GM18507 (cell line): ENCODE measurements at places on chromosomes 1 and 21.

DNA sequence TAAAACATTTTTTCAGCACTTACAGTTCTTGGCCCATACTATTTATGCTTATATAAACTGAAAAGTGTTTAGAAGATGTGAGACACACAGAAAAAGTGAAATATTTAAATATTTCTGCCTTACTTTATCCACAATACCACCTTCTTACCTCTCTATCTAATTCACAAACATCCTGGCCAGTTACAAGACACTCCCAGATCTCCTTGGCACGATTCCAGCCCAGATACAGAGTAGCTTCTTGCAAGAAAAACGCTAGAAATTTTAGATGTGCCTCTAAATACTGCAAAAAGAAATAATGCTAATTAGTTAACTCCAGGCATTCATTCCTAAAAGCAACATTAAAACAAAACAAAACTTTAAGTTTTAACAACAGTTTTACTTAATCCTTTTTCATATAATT, 68.4 kb downstream of the USP24 start:
- no peak for DNase-seq

- DNase-seq, result no peak
Observed at GRCh38 chr1:209926045-209926444, 12.0 kb upstream of the SYT14 start.

DNA sequence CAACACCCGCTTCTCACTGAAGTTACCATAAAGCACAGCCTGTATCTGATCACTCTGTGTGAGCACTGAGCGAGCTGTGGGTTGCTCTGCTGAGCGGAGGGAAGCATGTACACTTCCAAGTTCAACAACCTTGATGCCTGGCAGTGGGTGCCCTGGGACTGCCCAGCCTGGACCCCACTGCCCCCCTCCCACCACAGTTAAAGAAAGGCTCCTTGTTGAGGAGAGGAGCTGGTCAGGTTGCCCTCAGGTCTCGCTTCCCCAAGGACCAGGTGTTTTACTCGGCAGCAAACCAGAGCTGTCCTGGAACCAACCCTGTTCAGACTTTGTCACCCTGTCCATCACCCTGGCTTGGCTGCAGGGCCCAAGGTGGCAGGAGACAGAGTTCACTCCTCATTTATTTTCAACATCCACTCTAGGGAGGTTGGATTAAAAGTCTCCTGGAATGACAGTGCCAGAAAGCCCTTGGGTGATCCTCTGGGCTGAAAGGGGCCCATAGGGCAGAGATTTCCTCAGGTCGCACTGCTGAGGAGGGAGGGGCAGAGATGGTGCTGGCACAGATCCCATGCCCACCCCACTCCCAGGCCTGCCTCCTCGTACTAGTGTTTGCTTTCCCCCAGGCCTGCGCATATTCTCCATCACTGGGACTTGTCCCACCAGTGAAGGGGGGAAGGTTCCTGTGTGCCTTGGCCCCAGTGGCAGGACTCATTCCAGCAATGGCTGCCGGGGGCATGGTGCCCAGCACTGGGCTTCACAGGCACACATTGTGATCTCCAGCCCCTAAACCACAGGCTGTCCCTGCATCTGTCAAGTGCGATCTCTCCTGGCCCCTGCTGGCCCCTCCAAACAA, 101.7 kb downstream of the TRABD2B start:
- DNase-seq, result no peak

DNA sequence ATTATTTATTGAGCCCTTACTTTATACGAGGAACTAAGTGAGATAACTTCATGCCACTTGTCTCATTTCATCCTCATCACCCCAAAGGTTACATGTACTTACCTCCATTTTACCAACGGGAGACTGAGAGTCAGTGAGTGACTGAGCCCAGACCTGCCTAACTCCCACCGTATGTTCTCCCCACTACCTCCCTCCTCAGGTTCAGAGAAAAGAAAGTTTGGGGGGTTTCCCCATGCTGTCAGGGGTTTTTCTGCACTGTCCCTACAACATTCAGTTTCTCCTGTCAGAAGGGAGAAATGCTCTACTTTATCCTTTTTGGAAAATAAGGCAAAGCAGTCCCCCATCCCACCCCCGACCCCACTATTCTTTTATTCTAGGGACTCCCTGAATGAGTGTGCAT, 32.9 kb downstream of the FAM78B start:
- DNase-seq, result no peak

DNA sequence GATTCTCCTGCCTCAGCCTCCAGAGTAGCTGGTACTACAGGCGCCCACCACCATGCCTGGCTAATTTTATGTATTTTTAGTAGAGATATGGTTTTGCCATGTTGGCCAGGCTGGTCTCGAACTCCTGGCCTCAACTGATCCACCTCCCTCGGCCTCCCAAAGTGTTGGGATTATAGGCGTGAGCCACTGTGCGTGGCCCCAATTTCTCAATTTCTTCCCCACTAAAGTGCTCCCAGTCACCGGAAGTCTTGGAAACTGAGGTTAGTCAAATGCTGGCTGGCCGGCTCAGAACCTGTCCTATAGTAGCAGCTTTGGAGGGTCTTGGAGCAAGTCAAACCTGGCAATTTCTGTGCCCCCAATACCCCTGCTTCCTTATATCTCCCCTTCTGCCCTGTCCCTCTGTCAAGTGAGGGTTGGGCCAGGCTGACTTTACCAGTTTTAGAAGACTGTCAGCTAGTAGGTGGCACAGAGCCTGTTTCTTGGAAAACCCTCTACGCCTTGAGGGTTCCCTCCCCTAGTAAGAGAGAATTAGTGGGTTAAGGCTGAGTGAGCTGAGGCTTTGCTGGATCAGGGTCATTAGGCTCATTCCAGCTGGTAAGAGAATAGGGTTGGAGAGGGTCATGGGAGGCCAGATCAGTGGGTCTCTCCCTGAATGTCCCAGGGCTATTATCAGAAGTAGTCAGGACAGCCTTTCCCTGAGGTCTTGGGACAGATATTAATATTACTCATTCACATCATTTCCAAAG, 8.3 kb upstream of the EPB41 start:
- no peak for DNase-seq

GRCh38 chr1:23908453-23909341, 4.5 kb downstream of the CNR2 start:
- no peak for DNase-seq

DNA sequence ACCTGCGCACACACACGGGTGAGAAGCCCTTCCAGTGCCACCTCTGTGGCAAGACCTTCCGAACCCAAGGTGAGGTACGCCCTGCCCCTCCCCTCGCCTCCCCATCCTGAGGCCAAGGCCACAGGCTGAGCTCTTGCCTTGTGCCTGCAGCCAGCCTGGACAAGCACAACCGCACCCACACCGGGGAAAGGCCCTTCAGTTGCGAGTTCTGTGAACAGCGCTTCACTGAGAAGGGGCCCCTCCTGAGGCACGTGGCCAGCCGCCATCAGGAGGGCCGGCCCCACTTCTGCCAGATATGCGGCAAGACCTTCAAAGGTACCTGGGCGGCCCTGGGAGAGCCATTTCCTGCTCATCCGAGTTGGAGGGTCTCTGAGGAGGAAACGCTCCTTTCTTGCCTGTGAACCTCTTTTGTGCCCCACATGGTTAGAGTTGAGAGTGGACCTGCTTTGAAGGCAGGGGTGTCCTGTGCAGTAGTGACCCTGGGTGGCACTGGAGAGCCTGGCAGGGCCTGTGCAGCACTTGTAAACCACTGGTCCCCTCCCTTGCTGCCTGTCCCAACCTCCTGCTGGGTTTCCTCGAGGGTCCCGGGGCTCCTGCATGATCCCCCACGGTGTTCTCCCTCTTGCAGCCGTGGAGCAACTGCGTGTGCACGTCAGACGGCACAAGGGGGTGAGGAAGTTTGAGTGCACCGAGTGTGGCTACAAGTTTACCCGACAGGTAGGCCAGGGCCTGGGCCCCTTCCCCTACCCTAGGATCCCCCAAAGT, 8.5 kb downstream of the ZBTB48 start:
- no peak for DNase-seq

GRCh38 chr21:29304597-29304996, 5.9 kb downstream of the BACH1 start:
- no peak for DNase-seq

DNA sequence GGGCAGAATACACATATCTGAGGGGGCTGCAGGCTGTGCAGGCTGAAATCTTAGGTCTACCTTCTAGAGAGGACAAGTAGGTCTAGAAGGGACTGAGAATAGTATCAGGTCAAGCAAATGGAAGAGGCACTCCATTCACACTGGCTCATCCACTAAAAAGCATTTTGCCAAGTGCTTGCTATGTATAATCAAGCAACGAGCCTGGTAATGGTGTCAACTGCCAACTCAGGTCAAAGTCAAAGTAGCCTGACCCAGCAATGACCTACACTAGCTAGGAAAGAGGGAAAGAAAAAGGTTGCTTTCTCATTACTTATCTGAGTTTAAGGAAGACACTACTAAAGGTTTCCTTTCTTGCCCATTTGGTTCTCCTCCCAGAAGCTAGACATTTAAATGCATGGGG, 10.8 kb downstream of the KCND3 start:
- DNase-seq, result no peak

DNA sequence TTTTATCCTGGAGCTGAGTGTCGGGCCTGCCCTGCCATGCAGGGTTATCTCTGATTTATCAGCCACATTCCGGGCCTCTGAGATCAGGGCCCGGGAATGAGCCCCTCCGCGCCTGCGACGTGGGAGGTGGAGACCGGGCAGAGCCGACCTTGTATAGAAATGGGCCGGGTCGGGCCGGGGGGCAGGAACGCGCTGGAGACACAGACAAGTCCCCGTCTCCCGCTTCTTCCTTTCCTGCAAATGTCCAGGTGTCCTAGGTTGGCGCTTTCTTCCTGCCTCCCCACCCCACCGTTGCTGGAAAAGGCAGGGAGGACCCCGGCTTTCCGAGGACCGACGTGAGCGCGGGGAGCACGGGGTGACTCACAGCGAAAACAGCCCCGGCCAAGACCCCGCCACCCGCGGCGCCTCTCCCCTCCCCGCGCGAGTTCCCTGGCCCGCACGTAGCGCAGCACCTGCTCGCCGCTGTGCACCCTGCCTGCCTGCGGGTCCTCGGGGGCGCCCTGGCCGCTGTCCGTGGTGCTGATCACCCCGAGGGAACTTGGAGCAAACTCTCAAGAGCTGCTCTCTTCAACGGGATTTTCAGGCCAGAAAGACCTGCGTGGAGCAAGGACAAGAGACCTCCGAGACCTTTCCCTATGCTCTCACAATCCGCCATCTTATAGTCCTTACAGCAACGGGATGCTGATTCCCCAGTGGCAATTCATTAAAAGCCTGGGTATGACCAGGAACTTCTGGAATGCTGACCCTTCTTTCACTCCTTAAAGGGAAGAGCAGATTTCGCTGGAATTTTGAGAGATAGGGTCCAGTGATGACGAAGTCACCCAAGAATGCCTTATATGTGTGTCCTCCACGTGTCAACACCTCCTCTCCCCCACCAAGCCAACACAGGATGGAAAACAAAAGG, 475 bp upstream of the NPPB start:
- peak; percentile 59 for DNase-seq

DNA sequence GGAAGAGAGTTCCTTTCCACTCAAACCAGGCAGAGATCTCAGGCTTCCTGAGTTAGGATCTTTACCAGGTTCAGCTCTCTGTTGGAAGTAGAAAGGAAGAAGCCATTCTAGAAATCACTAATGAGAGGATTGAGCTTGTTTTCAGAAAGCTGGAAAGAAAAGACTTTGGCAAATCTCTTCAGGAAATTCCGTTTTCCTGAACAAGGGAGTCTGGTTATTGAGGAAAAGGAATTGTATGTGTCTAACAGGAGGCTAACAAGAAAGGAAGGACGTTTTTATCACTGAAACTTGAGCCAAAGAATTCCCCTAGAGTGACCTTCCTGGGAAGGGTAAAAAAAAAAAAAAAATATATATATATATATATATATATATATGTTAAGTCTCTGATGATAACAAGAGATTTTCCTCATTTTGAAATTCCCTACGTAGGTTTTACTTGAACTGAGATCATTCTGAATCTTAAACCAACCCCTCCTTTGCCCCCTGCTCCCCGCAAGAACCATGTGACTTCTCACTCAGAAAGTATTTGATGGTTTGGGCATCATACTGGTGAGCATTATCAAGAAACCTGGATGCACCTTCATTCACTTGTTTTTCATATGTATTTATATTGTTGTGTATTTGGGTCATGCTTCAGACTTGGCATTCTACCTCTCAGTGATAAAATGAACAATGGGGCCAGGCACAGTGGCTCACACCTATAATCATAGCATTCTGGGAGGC, 98.4 kb upstream of the BMP8A start:
- DNase-seq, result no peak

DNA sequence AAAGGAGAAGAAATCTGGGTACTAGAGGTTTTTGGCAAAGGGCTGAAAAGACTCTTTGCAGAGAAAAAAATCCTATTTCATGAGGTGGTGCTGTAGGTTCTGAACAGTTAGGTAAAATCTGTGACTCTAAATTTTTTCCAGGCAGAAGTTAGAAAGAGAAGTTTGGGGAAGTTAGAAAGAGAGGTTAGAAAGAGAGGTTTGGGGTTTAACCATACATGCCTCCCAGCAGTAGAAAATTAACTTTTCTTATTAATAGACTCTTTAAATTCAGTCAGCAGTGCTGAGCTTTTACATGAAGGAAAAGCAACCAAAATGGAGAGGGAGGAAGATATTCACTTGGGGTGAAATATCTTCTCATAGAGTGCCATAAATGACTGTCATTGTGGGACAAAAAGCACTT, 12.2 kb downstream of the AMY1C start:
- DNase-seq, result no peak

- DNase-seq, result no peak
Observed at GRCh38 chr21:36347278-36347961, 27.4 kb downstream of the MORC3 start.

DNA sequence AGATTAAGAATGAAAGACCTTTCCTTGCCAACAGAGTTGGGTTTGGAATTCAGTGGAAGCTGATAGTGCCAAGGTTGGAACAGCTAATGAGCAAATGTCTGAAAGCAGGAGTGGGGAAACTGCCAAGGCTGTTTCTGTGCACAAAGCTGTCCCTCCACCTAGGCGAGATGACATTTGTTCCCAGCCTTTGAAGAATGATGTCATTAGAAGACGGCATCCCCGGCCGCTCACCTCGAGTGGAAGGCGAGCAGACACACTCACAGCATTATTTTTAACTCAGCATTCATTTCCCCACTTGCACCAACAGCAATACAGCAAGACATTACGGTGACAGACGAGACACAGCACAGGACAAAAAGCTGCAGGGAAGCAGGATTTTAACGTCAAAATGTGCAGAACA, 463.9 kb downstream of the PCP4 start:
- no peak for DNase-seq

DNA sequence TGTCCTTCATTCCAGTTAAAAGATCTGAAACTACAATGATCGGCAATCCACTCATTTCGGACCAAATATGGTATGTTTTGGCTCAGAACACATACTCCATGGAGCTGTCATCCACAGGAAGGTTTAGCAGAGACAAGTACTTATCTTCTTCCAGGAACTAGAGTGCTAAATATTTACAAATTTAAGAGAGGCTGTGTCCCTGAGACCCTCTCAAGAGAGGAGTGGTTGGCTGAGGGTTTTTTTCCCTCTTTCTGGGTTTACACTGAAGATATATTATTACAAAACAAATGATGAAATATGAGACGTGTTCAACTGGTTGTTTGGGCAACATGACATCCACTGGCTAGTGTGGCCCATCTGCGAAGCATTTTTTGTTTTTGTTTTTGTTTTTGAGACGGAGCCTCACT, 25.9 kb upstream of the NID1 start:
- no peak for DNase-seq

- DNase-seq, result no peak
Observed at GRCh38 chr1:14421977-14422609, 176.4 kb upstream of the KAZN start.
